IPS-NIHi11 (cell line): ENCODE measurements at places on chromosomes 2 and 18.

DNA sequence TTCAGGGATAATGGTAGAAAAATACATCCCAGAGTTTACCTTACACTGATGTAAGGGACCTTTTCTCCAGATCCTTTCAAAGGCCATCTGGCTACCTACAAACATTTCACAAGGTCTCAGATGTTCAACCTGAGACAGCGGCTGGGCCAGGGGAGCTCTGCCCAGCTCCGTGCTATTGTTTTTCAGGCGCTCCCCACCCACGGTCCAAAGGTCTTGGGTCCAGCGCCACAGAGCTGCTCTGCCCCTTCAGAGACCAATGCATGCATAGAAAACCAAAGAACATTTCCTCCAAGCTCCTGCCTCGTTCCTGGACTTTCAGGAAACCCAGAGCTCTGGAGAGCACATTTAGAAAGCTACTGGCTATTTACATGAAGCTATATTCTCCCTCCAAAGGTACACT is 40.3 kb downstream of the COPS8 start:
- no peak for DNase-seq

DNA sequence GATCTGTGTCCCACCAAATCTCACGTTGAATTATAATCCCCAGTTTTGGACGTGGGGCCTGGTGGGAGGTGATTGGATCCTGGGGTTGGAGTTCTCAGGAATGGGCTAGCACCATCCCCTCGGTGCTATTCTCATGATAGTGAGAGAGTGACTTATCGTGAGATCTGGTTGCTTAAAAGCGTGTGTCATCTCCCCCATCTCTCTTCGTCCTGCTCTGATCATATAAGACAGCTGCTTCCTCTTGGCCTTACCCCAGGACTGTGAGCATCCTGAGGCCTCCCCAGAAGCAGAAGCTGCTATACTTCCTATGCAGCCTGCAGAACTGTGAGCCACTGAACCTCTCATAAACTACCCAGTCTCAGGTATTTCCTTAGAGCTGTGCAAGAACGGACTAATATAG is 163.7 kb upstream of the NDUFV2 start:
- no peak for DNase-seq

GRCh38 chr18:62030091-62030985 is 137.5 kb upstream of the RNF152 start:
- no peak for DNase-seq

- DNase-seq, result no peak
Observed at GRCh38 chr2:41379496-41380221, 668.2 kb upstream of the PKDCC start.

GRCh38 chr2:174996622-174997021 is 8.6 kb downstream of the CHN1 start:
- no peak for DNase-seq
